ENCODE measurements at places on chromosomes 4 and X. TPM values are rescaled to one million over a fixed set of nuclear protein-coding genes. Genes with fewer than 3 reads are reported as not detected.

LRIT3 gene
- total RNA-seq: not detected

TCEAL6 gene
- not detected for total RNA-seq

TLR10 gene
- total RNA-seq: not detected

FAM133A gene
- 23.7 TPM for total RNA-seq

NSUN7 gene
- 0.24 TPM for total RNA-seq

ADH6 gene
- not detected for total RNA-seq

CNGA1 gene
- not detected for total RNA-seq

SSX4B gene
- total RNA-seq: not detected

CAPN6 gene
- not detected for total RNA-seq

HDAC6 gene
- 46.2 TPM for total RNA-seq

BLTP1 gene
- 21.3 TPM for total RNA-seq

SPON2 gene
- total RNA-seq: 7.7 TPM

PABPC1L2A gene
- not detected for total RNA-seq

SOWAHD gene
- total RNA-seq: not detected

All from RPMI7951 (cell line).